ENCODE measurements at places on chromosomes 16 and 17.

DNA sequence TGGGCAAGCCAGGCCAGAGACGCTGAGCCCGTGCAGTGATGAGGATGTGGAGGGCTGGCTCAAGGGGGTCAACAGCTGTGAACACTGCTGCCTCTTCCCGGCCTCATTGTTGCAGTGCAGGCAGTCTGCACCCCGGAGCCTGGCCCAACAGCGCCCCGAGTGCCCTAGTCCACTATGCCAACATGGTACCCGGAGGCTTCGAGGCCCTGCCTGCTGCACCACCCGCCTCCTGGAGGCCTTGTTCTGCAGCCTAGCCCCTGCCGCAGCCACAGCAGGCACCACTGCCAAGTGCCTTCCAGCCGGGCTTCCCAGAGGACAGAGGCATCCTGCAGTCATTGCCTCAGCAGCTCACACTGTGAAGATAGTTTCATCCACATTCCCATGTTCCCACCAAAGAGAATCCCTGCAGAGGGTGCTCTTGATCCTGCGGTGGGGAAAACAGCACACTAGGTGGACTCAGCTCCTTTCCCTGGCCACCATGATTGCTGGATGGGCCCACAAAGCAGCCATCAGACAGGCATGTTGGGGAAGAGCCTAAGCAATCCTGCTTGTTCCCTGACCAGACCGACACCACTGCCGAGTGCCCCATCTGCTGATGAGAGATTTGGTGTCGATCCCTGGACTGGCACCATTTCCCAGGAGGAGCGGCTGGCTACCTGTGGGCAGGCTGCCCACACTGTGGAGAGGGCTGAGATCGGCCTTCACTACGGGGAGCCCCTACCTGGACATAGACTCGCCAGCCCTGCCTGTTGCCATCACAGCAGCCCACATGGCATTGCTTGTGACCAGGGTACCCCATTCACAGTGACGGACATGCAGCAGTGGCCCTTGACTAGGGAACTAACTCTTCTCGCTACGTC is 44.9 kb downstream of the USP22 start:
- DNase-seq, result no peak

DNA sequence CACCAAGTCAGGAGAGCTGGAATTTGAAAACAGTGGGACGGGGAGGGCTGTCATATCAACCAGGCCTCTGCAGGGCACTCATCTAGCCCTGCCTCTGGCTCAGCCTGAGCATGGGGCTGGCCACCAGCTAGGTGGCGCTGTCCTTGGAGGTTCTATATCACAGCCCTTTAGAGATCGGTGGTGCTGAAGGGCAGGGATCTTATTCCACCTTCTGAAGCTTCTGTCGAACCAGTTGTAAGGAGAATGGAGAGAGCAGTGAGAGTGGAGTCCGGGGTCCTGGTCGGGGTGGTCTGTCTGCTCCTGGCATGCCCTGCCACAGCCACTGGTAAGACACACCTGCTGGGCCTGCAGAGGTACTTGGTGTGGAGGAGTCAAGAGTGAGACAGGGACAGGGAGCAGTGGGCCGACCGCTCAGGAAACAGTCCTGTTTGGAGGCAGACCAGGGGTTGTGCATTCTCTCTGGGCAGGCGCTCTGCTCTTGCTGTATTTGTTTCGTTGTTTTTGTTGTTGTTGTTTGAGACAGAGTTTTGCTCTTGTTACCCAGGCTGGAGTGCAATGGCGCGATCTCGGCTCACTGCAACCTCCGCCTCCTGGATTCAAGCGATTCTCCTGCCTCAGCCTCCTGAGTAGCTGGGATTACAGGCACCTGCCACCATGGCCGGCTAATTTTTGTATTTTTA is at the start of gene CES3:
TSS of gene CES3 (plus strand) at position 202 of the 680 bp plus-strand sequence. CDS start at position 244, 42 bp downstream.
- peak; percentile 1 for DNase-seq

GRCh38 chr17:71600137-71600789 is 520.6 kb upstream of the SOX9 start:
- no peak for DNase-seq

DNA sequence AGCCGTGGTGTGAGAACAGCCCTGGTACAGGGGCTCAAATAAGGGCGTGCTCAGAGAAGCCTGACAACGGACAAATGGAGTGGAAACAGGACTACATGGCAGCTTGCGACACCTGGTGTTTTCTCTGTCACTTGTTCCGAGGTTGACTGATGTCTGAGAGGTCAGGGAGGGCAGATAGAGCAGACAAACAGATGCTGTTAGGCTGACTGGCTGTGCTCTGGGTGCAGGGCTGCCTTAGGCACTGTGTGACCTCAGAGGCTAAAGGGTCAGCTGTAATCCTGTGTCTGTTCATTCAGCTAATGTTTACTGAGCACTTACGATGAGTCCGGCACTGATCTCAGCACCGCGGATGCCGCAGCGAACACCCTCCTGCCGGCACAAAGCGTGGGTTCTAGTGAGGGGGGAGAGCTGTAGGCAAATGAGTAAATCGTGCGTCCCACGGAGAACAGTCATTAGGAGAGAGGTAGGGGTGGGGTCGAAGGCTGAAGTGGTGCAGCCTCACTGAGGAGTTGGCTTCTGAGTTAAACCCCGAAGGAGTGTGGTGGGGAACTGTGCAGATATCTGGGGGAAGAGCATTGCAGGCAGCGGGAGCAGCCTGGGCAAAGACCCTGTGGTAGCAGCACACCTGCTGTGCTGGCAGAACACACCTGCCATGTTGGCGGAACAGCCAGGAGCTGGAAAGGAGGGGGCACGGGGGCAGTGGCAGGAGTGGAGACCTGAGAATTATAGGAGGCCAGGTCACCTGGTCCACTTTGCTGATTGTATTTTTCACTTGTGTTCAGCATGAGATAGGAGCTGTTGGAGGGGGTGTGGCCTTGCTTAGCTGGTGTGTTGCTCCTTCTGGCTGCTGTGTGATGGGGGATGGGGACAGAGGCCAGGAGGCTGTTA is 35.0 kb downstream of the GPT2 start:
- DNase-seq, result peak; percentile 37

DNA sequence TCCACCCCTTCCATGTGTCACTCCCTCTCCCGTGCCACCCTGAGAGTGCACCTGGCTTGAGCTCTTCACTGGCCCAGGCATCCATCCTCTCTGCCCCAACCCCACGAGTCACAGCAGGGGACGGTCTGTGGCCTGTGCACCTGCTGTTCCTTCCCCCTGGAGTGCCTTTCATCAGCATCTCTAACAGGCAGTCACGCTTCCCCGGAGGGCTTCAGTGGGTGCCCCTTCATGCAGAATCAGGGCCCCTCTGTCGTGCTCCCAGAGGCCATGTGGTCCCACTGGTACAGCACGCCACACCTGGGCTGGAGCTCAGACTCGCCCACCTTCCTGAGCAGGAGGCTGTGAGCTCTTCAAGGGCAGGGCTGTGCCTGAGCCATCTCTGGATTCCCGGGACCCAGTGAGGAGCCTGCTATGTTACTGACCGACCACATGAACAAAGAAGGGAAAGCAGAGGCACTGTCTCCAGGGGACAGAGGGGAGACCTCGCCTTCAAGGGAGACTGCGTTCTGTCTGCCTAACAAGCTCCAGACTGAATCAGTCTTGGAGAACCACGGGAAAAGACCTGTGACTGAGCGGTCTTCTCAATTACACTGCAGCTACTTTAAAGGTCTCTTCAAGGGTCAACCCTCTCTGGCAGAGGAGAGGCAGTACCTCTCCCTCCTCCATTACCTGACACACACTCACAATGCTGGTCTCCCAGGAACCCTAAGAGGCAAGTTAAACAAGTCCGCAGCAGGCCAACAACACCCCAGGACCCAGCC is 78.8 kb upstream of the DOC2B start:
- DNase-seq, result peak; percentile 25

GRCh38 chr17:64074704-64075426 is 54.4 kb upstream of the ICAM2 start:
- no peak for DNase-seq

GRCh38 chr16:85912211-85912974 is 13.4 kb downstream of the IRF8 start:
- no peak for DNase-seq

- peak; percentile 73 for DNase-seq
Observed at GRCh38 chr17:63774141-63774968, at the start of gene DDX42. Gene DDX42, plus strand, starts transcription at chr17:63774170. Its CDS starts 12,880 bp downstream, at chr17:63787050.

DNA sequence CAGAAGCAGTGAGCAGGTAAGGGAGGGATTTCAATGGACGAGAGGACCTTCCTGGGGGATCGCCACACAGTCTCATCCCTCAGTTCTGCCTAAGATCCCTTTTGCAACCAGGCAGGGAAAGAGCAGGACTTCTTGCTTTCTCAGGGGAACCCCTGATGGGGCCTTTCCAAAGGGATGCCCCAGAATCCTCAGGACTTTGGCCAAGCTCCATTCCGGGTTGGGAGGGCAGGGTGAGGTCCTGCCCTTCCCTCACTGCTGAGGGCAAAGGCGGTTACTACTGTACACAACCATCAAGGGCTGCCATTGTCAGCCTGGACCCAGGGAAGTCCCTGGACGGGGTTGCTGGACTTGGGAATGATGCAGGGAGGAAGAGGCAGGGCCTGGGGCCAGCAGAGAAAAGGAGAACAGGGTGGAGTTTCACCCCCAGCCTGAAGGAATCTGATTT is 9.7 kb downstream of the PRR29 start:
- DNase-seq, result no peak

- no peak for DNase-seq
Observed at GRCh38 chr17:56499799-56500388, 93.6 kb upstream of the NOG start.

GRCh38 chr16:88730632-88731607 is 24.6 kb downstream of the CTU2 start:
- DNase-seq, result no peak

GRCh38 chr17:77836557-77837041 is 121.9 kb upstream of the TNRC6C start:
- no peak for DNase-seq

DNA sequence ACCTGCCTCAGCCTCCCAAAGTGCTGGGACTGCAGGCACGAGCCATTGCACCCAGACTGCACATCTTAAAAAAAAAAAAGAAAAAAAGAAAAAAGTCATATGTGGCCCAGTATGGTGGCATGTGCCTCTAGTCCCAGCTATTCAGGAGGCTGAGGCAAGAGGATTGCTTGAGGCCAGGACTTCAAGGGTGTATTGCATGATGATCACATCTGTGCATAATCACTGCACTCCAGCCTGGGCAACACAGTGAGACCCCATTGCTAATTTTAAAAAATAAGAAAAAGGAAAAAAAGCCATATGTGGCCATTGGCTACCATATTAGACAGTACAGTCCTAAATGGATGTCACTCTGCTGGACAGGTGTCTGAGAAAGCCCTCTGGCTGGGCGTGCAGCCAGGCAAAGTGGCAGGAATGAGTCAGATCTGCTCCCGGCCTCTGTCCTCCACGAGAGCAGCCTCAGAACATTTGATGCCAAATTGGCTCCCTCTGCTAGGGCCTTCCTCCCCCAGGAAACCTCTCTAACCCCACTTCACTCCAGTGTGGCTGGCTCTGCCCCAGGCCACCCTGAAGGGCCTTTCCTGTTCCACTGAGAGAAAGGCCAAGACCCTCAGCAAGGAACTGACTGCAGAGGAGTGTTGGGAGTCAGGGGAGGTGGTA is 14.7 kb downstream of the CA7 start:
- DNase-seq, result no peak

DNA sequence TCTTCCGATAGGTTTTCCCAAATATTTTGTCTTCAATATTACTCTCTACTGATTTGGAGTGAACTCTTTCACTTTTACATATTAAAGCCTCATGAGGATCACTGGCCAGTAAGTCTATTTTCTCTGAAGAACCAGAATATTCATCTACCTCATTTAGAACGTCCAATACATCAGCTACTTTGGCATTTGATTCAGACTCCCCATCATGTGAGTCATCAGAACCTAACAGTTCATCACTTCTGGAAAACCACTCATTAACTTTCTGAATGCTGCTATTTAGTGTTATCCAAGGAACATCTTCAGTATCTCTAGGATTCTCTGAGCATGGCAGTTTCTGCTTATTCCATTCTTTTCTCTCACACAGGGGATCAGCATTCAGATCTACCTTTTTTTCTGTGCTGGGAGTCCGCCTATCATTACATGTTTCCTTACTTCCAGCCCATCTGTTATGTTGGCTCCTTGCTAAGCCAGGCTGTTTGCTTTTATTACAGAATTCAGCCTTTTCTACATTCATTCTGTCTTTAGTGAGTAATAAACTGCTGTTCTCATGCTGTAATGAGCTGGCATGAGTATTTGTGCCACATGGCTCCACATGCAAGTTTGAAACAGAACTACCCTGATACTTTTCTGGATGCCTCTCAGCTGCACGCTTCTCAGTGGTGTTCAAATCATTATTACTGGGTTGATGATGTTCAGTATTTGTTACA is 30.9 kb downstream of the BRCA1 start:
- DNase-seq, result no peak

- DNase-seq, result no peak
Observed at GRCh38 chr17:81980707-81981343, 3.4 kb downstream of the ASPSCR1 start.

- no peak for DNase-seq
Observed at GRCh38 chr17:83046448-83047181, 32.8 kb upstream of the METRNL start.

DNA sequence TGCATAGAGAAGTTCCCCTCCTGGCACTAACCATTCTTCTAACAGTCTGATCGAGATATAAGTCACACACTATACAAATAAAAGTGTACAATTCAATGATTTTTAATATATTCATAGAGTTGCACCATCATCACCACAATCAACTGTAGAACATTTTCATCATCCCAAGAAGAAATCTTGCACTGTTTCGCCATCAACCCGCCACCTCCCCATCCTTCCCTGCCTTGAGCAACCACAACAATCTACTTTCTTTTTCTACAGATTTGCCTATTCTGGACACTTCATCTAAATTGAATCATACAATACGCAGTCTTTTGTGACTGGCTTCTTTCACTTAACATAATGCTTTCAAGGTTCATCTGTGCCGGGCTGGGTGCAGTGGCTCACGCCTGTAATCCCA is 33.0 kb upstream of the GUCY2D start:
- DNase-seq, result no peak

- no peak for DNase-seq
Observed at GRCh38 chr16:50071075-50071671, 5.4 kb downstream of the HEATR3 start.

GRCh38 chr17:6393351-6393952 is 41.5 kb downstream of the AIPL1 start:
- peak; percentile 5 for DNase-seq

DNA sequence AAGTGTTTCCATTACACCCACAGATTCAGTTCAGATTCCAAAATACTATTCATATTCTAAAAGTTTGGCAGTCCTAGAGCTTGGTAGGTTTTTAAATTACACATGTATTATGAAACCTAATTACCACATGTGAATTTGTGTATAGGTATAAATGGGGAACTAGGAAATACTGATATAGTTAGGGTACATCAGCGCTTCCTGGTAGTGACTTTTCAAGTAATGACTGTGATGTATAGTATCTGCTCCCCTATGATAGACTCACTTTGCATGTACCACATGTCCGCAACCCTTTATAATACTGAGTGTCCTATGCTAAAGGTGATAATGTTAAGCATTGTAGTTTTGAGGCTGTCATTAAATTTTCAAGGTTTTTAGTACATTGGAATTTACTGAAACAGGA is 22.9 kb downstream of the CDK12 start:
- DNase-seq, result no peak

GRCh38 chr16:77617996-77618395 is 104.3 kb upstream of the NUDT7 start:
- DNase-seq, result no peak

Data from NCI-H187 (cell line).